Stimulated activated CD8-positive, alpha-beta memory T cell treated with anti-CD3 and anti-CD28 coated beads, Interleukin-4, amount 100 ng/mL, for 4 hours (primary cell): ENCODE measurements at places on chromosomes 6 and 20.

DNA sequence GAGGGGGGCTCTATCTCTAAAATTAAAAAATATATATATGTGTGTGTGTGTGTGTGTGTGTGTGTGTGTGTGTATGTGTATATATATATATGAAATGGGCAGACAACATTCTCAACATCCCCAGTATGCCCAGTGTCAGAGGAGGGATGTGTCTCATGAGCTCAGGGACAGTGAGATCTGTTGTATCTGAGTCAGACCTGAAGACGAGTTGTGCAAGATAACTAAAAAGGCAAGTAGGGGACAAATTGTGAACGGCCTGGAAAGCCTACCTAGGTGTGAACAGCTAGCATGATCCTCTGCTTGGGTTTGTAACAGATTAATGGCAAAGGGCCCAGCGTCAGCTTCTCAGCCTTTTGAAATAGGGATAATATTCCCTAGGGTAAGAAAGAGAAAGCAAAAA is 124.3 kb downstream of the FAXC start:
- no peak for DNase-seq

DNA sequence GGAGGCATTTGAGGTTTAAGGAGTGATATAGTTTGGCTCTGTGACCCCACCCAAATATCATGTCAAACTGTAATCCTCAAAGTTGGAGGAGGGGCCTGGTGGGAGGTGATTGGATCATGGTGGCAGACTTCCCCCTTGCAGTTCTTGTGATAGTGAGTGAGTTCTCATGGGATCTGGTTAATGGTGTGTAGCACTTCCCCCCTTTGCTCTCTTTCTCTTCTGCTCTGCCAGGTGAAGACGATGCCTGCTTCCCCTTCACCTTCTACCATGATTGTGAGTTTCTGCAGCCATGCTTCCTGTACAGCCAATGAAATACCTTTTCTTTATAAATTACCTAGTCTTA is 1.7 kb upstream of the HDDC2 start:
- no peak for DNase-seq

DNA sequence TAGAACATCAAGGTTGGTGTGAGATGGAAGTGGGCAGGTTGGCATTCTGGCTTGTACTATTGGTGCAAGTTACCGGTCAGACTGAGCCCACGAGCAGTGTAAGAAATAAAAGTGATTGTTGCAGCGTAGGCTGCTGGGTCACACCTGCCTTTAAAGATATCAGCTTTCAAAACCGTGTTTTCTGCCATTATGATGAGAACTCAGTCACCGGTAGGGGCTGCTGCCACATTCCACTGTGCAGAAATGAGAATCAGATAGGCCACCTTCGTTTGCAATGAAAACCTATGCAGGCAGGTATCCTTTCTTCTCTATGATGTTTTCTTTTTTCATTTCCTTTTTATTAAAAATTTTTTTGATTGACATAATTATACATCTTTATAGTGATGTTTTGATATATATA is 168.5 kb downstream of the MYLK4 start:
- no peak for DNase-seq

DNA sequence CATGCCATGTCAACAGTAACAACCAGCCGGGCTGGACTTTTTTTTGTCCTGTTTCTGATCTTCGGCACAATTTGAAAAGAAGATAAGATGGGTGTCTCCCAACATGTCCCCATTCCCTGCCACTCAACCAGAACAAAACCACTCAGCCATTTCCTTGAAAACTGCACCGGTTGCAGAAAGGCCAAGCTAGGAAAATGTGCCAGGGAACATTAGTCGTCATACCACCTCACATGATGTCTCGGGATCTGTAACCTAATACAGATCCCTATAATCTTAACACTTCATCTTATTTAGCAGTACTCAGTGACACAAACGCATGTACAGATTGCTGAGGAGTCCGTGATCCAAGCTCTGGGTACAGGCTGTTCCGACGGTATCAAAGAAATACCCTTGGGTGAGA is 46.5 kb downstream of the ALDH8A1 start:
- no peak for DNase-seq

- no peak for DNase-seq
These were observed 175.2 kb upstream of the ARID1B start for GRCh38 chr6:156602066-156602385.

GRCh38 chr20:17808357-17808756 is 108.6 kb downstream of the BANF2 start:
- no peak for DNase-seq

DNA sequence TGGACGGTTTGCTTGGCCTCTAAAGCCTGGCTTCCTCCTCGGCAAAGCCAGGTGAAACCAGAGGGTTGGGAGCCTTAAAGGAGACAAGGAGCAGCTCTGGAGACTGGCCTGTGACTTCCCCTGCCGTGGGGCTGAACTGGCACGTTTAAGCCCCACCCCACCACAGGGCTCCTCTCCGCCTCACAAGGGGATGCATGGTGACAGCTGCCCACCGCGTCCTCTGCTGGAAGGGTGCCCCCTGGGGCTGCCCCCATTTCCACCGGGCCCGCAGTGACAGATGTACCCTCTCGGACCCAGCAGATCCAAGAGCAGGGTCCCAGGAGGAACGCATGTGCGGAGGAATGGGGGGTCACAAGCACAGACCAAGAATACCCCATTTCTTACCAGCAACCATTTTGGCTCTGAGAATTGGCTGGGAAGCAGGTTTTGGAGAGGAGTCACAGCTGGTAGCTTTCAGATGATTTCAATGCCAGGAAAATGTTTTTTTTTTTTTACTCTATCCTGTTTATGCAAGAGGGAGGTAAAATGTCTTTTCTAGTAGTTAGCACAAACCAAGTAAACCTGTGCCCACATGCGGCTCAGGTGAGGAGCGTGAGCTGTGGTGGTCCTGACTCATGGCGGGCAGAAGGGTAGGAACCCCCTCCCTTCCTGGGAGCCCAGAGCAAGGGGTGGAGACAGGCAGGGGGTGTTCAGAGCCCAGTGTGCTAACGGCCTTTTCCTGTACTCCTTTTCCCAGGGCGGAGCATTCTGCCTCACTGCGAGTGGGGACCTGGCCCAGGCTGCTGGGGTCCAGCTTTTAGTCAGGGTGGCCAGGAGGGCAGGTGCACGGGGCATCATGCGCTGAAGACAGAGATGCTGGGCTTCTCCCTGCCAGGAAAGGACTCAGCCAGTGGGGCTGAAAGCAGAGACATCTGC is 33.0 kb downstream of the FRMD1 start:
- no peak for DNase-seq

DNA sequence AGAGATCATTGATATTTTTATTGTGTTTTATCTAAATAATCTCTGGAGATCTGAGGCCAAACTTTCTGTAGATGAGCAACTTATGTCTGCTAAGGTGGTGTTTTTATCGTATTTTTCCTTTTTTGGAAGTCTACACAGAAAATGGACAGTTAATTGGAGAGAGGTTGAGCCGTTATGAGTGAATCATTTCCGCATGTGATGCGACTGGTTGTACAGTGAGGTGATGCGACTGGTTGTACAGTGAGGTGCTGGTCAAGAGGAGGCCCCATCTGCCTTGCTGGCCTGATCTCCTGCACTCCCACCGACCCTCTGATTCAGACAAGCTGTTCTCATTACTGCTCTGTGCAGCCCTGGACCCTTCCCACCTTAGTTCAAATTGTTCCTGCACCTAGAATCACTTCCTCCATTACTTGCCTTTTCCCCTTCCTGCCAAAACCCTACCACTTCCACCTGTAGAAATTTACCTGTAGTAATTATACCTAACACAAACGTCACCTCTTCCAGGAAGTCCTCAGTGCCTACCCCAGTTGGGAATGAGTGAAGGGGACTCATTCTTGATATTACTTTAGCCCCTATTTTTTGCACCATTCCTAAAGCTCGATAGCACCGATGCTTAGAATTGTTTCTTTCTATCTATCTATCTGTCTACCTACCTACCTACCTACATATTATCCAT is 100.3 kb downstream of the ZDHHC14 start:
- DNase-seq: no peak

GRCh38 chr20:60428651-60429050 is 470.4 kb downstream of the CDH26 start:
- no peak for DNase-seq

GRCh38 chr20:22844959-22845358 is 190.2 kb upstream of the SSTR4 start:
- no peak for DNase-seq

DNA sequence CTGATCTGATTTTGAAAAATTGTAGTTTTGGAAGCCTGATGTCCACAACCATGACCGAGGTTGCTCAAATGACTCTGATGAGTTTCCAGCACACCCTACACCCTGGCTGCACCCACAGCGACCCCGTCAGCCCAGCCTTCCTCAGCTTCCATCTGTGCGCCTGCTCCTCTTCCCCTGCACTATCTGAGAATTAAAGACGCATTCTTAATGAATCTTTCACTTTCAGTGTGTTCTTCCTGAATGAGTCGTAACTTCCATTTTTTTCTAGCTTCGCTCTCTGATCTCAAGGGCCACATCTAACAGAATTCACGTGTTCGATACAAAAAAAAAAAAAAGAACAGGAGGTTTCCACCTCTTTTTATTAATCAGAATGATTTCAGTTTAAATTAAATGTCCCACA is 21.3 kb upstream of the RREB1 start:
- no peak for DNase-seq

DNA sequence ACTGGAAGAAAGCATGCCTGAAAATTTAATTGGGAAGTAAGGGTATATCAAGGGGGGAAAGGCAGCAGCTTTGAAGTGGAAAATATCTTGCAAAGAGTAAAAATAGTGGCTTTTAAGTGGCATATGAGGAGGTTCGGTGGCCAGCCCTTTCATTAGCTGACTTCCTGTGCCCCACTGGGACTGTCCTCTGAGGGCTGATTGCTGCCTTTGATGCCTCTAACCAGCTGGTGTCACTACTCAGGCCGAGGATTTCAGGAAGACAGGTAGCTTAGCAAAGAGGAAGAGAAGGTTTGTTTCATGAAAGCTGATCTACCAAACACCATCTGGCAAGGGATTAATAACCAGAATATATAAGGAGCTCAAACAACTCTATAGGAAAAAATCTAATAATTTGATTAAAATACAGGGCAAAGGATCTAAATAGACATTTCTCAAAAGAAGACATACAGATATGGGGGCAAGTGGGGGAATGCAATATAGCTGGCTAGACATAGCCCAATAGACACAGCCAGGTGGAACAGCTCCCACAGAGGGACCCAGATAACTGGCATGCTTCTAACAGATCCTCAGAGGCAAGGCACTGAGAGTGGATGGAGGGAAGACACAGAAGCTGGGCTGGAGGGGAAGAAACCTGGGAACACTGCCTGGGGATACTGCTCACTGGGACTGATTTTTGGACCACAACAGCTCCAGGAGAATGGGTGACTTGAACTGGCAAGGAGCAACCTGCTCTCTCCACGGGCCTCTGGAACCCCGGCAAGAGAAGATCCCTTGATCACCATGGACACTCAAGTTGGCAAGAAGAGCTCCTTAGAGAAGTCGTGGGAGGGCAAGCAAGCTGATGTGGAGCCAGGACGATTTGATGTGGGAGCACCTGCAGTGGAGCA is 33.2 kb downstream of the CCN2 start:
- no peak for DNase-seq

- DNase-seq: no peak
These were observed 637 bp downstream of the ABHD12 start for GRCh38 chr20:25389858-25390537.

- no peak for DNase-seq
These were observed 38.7 kb downstream of the SCP2D1 start for GRCh38 chr20:18852318-18852717.

GRCh38 chr6:50717734-50718457 is 4.6 kb downstream of the TFAP2D start:
- DNase-seq: no peak

GRCh38 chr6:8065519-8065911 is 1.3 kb upstream of the BLOC1S5 start:
- DNase-seq: no peak
